Left ventricle myocardium superior (tissue), 1 donor: ENCODE measurements at places on chromosomes 2 and 18. TPM values are rescaled to one million over a fixed set of nuclear protein-coding genes. Genes with fewer than 3 reads are reported as not detected.

The B4GALT6 gene
- 11.9 TPM for total RNA-seq

The GNAL gene
- total RNA-seq: 5.1 TPM

The MSH6 gene
- 24.7 TPM for total RNA-seq

The VWA3B gene
- not detected for total RNA-seq

The DUSP11 gene
- 12.9 TPM for total RNA-seq

The IL1B gene
- 0.37 TPM for total RNA-seq
